ENCODE measurements at places on chromosomes 6 and 20. TPM values are rescaled to one million over a fixed set of nuclear protein-coding genes. Genes with fewer than 3 reads are reported as not detected.

- no peaks in the 10 kb centered on the region for H3K36me3 ChIP-seq
- no peak for DNase-seq
- H3K4me3 ChIP-seq, result no peak overlapping the region
- no peak overlapping the region for H3K27ac ChIP-seq
These were observed 155.1 kb upstream of the MMS22L start for GRCh38 chr6:97438011-97438671.

- no peak for DNase-seq
- no peaks in the 10 kb centered on the region for H3K27me3 ChIP-seq
- no peak overlapping the region for H3K27ac ChIP-seq
- H3K4me3 ChIP-seq, result no peak overlapping the region
These were observed 160.7 kb upstream of the KCNQ5 start for GRCh38 chr6:72461144-72461543.

- no peak for DNase-seq
- no peak overlapping the region for H3K27ac ChIP-seq
- H3K36me3 ChIP-seq, result no peaks in the 10 kb centered on the region
- H3K4me1 ChIP-seq, result no peaks in the 10 kb centered on the region
- H3K27me3 ChIP-seq, result no peaks in the 10 kb centered on the region
- no peak overlapping the region for H3K4me3 ChIP-seq
These were observed 42.8 kb downstream of the GPR6 start for GRCh38 chr6:110020888-110021287.

DNA sequence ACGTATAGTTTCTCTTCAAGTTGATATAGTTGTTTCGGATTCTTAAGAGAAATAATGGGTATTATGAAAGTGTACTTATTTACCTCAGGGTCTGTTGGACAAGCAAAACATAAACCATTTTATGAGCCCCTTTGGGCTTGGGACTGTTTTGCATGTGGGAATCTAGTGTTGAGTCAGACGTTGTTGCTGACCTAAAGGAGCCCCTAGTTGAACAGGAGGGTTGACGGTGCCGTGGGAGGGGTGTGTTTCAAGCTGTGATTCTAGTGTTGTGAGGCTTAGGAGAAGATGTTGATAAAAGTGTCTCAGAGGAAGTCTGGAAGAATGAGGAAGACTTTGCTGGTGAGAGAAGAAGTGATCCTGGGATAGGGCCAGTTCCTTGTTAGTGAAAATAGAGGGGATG lies 140.0 kb downstream of the ARID1B start:
- no peaks in the 10 kb centered on the region for H3K36me3 ChIP-seq
- no peaks in the 10 kb centered on the region for H3K27me3 ChIP-seq
- H3K4me1 ChIP-seq, result peaks cover 25% of the 10 kb centered on the region
- no peak for DNase-seq
- no peak overlapping the region for H3K4me3 ChIP-seq

Gene MBOAT1
- total RNA-seq, result 12.7 TPM

GRCh38 chr20:33671573-33672288 lies 2.5 kb downstream of the NECAB3 start:
- peaks cover 51% of the 10 kb centered on the region for H3K4me1 ChIP-seq
- DNase-seq, result no peak

DNA sequence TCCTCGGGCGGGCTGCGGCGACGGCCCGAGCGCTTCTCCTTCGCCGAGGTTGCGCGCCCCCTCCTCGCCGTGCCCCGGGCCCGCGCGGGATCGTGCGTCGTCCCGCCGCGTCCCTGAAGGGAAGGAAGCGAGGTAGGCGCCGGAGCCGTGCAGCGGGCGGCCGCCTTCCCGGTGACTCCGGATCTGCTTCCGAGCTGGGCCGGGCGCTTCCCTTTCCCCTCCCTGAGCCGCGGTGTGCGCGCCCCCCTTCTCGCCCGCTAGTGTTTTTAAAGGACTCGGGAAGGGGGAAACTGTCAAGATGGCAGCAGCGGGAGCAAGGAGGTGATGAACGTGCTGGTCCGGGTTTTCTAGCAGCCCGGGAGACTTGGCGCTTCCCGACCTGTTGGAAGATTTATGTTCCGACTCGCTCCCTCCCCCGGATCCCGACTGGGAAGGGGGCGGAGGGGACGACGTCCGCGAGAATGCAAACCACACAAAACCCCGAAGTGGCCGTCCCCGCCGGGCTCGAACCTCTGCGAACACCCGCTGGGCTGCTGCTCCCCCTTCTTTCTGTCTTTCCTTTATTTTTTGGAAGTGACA lies 744 bp upstream of the FOXO3 start:
- H3K4me3 ChIP-seq, result peak overlapping the region; percentile 87
- no peaks in the 10 kb centered on the region for H3K36me3 ChIP-seq
- H3K4me1 ChIP-seq, result peaks cover 27% of the 10 kb centered on the region
- peak; percentile 68 for DNase-seq

DNA sequence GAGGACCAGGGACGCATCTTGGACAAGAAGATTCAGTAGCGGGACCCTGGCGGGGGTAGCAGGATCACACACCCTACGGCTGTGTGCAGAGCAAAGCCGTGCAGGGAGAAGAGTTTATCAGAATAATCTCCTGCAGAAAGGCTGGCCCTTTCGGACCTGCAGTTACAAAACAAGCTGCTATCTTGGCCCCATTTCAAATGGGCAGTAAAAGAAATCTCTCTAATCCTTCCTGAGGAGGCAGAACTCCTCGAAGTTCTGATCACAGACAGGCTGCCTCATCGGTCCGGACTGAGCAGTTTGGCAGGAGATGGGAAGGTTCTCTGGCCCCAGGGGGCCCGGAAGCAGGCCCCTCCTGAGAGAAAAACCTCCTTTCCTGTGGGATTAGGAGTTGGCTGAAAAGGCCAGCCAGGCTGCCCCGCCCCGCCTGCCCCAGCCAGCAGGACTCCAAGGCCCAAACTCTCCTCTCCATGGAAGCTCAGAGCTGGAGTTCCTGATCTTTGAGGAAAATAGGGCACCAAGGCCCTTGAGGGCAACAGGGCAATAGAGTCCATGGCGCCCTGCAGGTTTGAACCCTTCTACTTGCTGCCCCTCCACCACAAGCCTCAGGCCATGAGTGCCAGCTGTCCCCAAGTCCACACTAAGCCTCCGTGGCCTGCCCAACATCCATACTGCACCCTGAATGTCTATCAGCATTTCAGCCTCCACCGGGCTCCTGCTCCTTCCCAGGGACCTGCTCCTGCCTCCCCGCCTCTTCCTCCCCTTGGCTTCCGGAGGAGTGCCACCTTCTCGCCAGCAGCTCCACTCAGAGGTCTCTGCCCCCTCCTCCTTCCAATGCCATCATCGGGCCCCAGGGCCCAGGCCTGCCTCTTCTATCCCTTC lies 141.3 kb downstream of the PREX1 start:
- no peaks in the 10 kb centered on the region for H3K27me3 ChIP-seq
- H3K36me3 ChIP-seq, result no peaks in the 10 kb centered on the region
- H3K4me1 ChIP-seq, result peaks cover 38% of the 10 kb centered on the region
- peak; percentile 35 for DNase-seq
- peak overlapping the region; percentile 25 for H3K27ac ChIP-seq
- H3K4me3 ChIP-seq, result no peak overlapping the region
